ENCODE measurements at places on chromosomes 16 and 17. TPM values are rescaled to one million over a fixed set of nuclear protein-coding genes. Genes with fewer than 3 reads are reported as not detected.

ACAP1 gene
- total RNA-seq, result 610 TPM

KRT12 gene
- total RNA-seq, result not detected

RPGRIP1L gene
- total RNA-seq, result 6.3 TPM

CDRT15 gene
- total RNA-seq, result not detected

DBF4B gene
- total RNA-seq, result 31.8 TPM

TM4SF5 gene
- total RNA-seq, result not detected

TBC1D3 gene
- not detected for total RNA-seq

ABCC6 gene
- total RNA-seq, result not detected

PALB2 gene
- total RNA-seq, result 22.9 TPM

CCL8 gene
- not detected for total RNA-seq

NPTX1 gene
- total RNA-seq, result 23.0 TPM

TBC1D3G gene
- not detected for total RNA-seq

All from activated naive CD4-positive, alpha-beta T cell treated with anti-CD3 and anti-CD28 coated beads, Interleukin-2, amount 50 U/mL, for 72 hours (primary cell).